Activated naive CD8-positive, alpha-beta T cell treated with anti-CD3 and anti-CD28 coated beads, Interleukin-2, amount 10 ng/mL, durations not matched to agents 7 days and 5 days (primary cell): ENCODE measurements at places on chromosomes 12 and 14.

- no peak for DNase-seq
These were observed 984.0 kb upstream of the TMEM132C start for GRCh38 chr12:127282786-127283565.

GRCh38 chr14:81315341-81315740 lies 84.8 kb downstream of the STON2 start:
- no peak for DNase-seq

DNA sequence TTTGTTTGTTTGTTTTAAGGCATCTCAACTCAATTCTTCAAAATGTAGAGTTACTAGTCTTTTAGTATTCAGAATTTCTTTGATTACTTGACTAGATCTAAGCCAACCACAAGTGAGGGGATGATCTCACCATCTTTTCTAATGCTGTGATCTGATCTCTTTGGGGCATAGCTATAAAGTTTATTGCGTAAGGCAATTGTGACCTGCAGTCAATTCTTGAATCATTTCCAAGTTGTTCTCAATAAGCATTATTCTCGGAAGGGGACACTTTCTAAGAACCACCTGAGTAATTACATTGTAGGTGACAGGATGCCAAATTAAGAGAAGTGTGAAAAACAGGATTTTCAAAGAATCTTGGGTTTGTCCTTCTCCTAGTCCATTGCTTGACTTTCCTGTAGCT lies 13.1 kb downstream of the DACT1 start:
- no peak for DNase-seq

GRCh38 chr12:104011253-104011652 lies 38.7 kb downstream of the GLT8D2 start:
- DNase-seq: no peak

DNA sequence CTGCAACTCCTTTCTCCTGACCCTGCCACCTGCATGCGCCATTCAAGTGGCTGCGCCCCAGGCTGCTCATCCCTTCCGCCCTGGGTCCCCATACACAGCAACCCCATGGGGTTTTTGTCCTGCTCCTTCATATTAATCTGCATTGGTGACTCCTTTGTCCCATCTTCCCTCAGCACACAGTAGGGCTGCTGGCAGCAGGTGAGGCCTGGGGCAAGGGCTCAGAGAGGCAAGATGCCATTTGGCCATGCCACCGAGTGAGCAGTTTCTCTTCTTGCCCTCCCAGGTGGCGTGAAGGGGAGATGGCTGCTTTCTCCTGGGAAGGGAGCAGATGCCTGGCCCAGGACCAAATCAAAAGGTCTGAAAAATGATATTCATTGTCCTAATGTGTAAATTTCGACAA lies 9.1 kb downstream of the RTL1 start:
- peak; percentile 14 for DNase-seq

- DNase-seq: no peak
These were observed 179.7 kb downstream of the RGS6 start for GRCh38 chr14:72111911-72112310.
